ENCODE measurements at places on chromosomes 7 and 10.

DNA sequence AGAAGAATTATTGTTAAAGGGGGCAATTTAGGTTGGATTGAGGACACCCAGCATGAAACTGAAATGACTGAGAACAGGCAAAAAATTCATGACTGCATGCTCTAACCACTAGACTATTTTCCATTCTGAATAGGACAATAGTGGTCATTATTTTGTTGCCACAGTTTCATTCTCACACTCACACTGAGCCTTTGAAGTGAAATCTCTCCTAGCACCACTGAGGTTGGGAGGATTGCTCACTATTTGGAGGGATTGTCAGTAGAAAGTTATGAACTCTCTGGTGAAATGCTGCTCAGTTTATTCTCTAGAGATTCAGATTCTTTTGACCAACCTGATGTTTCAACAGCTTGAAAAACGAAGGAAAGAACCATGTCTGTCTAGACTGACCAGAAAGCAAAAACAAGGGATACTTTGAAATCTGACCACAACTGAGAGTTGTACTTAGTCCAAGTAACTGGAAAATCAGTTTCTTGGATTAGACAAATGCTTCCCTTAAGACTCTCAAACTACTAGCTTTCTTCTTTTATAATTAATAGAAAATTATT is 191.2 kb downstream of the DYNC1I1 start:
- no peak for DNase-seq

GRCh38 chr10:119129721-119130120 is 25.8 kb downstream of the DENND10 start:
- DNase-seq, result no peak

DNA sequence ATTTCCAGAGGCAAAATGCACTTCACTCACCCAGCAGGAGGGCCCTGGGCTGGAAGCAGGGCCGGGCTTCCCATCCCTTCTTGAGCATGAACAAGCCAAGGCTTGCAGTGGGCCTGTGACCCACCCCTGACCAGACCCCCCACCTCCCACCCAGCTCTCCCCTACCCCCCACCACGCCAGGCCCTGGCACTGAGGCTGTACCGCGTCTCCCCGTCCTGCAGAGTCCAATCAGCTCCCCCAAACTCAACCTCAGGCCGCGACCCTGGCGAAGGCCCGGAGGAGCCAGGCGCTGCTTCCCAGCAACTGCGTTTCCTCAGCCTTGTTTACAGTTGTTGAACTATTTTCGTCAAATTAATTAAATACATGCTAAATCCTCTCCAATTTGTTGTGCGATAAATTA is 16.9 kb upstream of the MYL10 start:
- DNase-seq, result no peak

GRCh38 chr7:39259391-39260003 is 281.8 kb downstream of the POU6F2 start:
- DNase-seq, result no peak

- DNase-seq, result no peak
Observed at GRCh38 chr10:11810313-11810766, 12.8 kb upstream of the PROSER2 start.

GRCh38 chr10:31071232-31072005 is 39.8 kb upstream of the ZNF438 start:
- DNase-seq, result no peak

GRCh38 chr10:121448766-121449421 is 149.3 kb downstream of the FGFR2 start:
- DNase-seq, result no peak

DNA sequence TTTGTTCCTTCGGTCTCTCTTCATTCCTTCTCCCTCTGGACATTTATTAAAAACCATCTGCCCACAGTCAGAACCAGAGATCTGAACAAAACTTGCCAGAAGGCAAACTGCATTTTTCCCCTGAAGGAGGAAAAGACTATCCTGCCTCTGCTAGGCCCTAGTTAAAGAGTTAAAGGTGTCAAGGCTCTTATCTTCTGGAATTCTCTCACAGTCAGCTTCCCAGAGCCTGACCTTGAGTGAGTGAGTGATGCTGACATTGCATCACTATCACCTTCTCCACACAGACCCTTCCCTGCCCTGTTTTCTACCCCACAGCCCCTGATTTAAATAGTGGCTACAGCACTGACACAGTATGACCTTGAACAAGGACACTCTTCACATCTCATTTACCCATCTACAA is 16.4 kb downstream of the FRMPD2 start:
- no peak for DNase-seq

DNA sequence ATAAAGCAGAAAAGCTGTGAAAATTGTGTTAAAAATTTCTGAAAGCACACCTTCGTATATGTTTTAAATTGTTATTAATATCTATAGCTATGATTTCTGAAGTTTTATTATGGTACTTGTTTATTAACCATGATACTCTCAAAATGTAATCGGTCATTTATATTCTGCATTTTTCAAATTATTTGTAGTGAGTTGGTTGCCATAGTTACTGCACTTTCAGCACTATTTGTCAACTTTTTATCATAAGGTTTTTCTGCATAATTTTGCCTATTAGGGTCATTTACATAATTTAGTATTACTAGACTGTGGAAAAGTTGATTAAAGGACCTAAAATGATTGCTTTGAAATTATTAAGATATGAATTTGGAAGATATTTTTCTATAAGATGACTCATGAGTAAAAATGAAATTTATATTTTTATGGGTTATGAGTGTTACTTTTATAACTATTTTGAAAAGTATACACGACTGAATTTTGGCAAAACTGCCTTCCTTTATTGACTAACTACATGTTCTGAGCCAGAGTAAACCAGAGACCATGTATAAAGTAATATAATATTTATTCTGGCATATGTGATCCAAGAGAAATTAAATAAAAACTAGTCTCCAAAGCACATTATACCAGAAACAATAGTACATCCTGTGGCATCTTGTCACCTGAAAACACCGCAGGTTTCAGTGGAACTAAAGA is 7.9 kb upstream of the AGR2 start:
- DNase-seq, result no peak

- no peak for DNase-seq
Observed at GRCh38 chr7:148975896-148976295, 52.4 kb downstream of the PDIA4 start.

DNA sequence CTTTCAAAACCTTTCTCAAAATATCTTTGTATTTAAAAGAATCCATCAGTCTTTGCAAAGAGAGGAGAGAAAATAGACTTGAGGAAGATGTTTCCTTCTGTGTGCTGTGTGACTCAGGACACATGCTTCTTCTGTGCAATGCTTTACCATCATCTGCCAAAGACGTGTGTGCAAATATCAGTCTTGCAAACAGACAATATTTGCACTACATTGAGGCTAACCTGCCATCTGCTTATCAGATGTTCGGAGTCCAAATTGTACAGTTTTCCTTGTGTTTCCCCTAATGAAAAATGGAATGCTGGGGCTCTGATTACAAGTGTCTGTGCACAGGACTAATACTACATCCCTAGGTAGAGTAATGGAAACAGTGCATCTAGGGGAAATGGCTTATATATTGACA is 353.1 kb upstream of the LRRTM3 start:
- DNase-seq, result no peak

All from stimulated activated CD8-positive, alpha-beta memory T cell treated with anti-CD3 and anti-CD28 coated beads, Interleukin-7, amount 100 ng/mL, for 1 hour (primary cell).